Effector CD8-positive, alpha-beta T cell (primary cell): ENCODE measurements at places on chromosomes 2 and 18.
A peak's percentile ranks its signal among the peaks of the same experiment; 100 is the strongest.

DNA sequence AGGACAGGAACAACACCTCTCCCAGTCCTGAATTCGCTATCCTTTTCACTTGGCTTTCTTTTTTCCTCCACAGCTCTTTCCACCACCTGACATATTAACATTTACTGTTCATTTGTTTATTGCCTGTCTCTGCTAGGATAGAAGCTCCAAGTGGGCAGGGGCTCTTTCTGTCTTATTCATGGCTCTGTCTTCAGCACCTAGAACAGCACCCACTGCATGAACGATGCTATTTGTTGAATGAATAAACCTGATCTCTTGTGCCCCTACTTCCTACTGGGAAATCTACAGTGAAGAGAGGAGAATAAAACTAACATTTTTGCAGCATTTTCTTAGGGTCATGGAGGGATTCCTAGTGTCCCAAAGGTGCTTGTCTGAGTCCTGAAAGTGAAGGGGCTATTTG is 24.4 kb upstream of the GAREM2 start:
- DNase-seq = no peak

DNA sequence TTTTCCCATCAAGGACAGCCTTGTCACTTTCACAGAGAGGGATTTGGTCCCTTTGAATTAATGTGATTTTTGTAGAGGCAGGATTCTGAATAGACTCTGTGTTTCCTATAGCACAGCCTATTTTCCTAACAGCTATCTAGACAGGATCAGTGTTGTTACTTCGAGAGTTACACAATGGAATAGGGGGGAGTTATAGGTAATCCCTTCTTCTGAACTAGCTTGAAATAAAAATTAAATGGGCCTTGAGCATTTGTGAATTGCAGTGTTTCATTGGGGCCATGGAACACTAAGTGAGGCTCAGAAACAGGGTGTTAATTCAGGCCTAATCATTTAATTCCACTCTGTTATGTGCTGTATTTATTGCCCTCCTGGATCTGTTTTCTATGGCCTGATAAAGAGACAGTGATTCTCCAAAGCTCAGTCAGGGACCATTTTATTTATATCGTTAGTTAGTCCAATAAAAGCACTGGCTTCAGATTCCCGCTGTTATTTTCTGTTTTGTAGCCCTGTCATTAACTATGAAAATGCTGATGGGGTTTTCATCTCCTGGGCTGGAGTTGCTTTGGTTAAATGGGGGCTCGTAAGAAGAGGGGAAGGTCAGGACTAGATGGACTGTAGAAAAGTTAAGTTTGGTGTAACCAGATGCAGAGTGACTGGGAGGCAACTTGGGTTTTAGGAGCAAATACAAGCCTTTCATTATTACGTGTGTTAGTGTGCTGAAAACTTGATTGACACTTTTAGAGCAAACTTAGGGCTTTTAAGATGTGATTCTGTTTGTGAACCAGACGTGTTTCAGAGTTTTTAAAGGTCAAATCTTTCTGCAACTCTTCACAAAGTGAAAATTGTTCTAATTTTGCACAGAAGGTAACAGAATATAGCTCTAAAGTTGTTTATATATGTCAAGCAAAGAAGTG is 461.0 kb upstream of the HNRNPA3 start:
- DNase-seq = no peak

DNA sequence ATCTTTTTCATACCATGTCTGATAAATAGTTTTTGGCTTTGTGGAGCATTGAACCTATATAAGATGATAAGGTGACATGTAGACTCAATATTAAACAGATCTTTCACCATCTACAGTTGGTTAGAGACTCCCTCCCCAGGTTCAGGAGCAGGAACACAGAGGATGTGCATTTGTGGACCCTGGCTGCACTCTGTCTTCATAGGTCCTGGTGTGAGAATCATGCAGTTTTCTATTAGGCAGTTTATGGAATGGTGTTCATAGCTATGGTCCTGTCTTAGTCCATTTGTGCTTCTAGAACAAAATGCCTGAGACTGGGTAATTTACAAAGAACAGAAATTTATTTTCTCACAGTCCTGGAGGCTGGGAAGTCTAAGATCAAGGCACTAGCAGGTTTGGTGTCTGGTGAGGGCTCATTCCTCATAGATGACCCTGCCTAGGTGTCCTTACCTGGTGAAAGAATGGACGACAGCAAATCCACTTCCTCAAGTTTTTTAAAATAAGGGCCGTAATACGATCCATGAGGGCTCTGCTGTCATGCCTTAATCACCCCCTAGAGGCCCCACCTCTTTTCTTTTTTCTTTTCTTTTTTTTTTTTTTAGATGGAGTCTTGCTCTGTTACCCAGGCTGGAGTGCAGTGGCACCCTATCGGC is 35.3 kb upstream of the FAM98A start:
- no peak for DNase-seq

DNA sequence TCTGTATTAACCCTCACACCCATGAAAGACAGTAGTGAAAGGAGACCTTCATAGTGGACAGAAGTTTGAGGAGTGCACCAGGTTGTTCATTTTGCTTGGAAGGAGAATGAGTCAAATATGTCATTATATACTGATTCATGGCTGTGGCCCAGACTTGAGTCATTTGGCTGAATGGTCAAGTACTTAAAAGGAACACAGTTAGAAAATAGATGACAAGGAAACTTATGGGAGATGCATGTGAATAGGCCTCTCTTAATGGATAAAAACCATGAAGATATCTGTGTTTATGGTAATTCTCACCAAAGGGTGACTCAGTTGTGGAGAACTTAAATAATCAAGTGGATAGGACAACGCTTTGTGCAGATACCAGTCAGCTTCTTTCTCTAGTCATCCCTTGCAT is 524.7 kb upstream of the CNTNAP5 start:
- DNase-seq = no peak

DNA sequence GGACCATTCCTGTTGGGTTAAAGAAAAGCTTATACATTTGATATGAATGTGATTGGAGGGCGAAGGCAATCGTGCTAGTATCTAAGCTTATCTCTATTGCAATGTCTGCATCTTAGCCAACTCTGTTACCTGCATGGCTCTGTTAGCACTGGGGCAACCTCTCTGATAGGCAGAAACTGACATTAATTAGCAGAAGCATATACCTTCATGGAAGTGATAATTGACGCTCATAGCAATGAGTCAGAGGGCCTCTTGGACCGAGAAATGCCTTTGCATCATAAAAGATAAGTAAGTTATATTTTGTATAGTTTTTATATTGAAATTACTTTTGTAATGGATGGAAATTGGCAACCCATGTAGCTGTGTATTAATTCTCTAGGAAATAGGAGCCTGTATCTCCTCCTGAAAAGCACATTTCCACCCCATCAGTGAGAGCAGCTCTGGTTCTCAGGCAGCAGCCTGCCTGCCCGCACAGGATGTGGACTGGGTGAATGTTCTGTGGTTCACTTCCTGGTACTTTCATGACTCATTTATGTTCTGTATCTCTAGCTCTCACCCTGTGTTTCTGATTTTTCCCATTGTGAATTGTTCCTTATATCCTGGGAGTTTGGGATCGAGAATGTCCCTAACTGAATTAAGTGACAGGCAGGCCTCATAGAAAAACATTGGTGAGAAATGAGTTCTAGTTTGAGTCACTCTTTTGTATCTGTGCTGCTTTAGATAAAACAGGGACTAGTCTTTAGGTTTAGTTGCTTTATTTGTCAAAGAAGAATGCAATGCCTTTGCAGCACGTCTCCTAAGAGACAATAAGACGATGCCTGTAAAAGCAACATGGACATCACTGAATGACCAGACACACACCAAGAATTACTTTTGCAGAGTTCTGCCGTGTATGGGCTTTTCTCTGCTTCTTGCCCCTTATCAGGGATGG is 344.9 kb downstream of the DCDC2C start:
- DNase-seq = no peak

GRCh38 chr2:19700861-19701585 is 200.8 kb downstream of the TTC32 start:
- DNase-seq = no peak

DNA sequence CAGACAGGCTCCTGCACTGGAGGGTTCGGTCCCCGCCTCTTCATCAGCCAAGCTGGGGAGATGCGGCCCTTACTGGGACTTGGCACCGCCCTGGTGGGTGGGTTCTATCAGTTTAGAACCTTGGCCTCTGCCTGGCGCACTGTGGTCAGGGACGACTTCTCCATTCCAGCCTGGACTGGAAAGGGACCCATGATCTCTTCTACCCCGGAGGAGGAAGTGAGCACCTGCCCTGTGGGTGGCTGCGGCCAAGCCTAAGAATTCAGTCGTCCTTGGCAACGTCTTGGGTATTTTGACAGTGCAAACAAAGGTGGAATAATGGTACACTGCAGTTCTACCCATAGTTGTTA is 106.9 kb upstream of the CD302 start:
- no peak for DNase-seq

GRCh38 chr2:128347171-128347558 is 28.5 kb upstream of the HS6ST1 start:
- no peak for DNase-seq

GRCh38 chr2:29821591-29821990 is 99.8 kb downstream of the ALK start:
- DNase-seq = no peak

GRCh38 chr18:12376034-12376753 is 833 bp downstream of the AFG3L2 start:
- peak; percentile 38 for DNase-seq

- no peak for DNase-seq
Observed at GRCh38 chr2:217790681-217791392, 212.0 kb downstream of the TNS1 start.

DNA sequence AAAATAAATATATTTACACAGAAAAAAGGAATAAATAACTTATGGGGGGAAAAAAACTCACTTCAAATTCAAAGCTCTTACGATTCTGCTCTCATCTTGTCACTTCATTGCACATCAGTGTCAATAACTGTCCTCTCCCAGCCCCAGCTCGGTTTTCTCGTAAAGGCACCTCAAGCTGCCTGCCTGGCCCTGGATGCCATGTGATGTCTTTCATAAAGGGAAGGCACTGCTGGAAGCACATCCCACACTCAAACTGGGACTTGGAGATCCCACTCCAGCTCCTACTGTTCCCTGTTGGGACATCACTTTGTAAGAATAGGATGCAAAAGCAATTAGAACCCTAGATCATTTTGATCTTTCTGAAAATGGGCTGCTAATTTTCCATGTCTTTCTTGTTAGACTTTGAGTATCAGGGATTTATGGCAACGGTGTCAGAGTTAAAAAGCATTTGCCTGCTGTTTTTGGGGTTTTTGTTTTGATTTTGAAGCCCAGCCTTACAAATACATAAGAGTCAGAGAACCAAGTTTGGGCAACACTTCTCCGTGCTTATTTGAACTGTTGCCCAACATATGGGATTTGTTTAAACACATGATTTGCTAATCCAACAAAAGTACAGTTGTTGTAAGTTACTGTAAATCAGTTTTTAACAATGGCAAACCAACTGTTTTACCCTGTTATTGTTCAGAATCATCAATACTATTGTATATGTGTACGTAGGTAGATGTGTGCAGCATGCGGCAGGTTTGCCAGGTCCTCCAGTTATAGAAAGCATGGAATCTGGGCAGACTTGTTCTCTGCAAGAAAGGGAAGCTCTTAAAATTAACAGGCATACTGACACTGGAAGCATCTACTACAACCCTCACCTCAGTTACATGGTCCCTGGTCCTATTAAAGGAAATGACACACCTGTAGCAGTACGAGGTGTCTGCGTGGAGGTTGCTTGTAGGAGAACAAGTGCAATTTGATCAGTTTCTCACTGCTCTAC is 20.6 kb downstream of the SERTAD2 start:
- no peak for DNase-seq

GRCh38 chr18:31828613-31829012 is 67.9 kb upstream of the SLC25A52 start:
- DNase-seq = no peak

DNA sequence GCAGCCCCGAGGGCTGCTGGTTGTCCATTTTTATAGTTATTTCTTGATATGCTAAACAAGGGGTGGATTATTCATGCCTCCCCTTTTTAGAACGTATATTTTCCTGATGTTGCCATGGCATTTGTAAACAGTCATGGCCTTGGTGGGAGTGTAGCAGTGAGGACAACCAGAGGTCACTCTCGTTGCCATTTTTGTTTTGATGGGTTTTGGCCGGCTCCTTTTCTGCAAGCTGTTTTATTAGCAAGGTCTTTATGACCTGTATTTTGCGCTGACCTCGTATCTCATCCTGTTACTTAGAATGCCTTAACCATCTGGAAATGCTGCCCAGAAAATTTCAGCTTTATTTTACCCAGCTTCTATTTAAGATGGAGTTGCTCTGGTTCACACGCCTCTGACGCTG is 825.8 kb upstream of the CDH2 start:
- DNase-seq = no peak

GRCh38 chr2:234394450-234394849 is 102.4 kb downstream of the ARL4C start:
- no peak for DNase-seq
